Stimulated activated CD8-positive, alpha-beta memory T cell treated with anti-CD3 and anti-CD28 coated beads, Interleukin-7, amount 100 ng/mL, for 24 hours (primary cell): ENCODE measurements at places on chromosomes 7 and 10.

- no peak for DNase-seq
Measured at GRCh38 chr7:26910221-26910620, 45.8 kb upstream of the SKAP2 start.

DNA sequence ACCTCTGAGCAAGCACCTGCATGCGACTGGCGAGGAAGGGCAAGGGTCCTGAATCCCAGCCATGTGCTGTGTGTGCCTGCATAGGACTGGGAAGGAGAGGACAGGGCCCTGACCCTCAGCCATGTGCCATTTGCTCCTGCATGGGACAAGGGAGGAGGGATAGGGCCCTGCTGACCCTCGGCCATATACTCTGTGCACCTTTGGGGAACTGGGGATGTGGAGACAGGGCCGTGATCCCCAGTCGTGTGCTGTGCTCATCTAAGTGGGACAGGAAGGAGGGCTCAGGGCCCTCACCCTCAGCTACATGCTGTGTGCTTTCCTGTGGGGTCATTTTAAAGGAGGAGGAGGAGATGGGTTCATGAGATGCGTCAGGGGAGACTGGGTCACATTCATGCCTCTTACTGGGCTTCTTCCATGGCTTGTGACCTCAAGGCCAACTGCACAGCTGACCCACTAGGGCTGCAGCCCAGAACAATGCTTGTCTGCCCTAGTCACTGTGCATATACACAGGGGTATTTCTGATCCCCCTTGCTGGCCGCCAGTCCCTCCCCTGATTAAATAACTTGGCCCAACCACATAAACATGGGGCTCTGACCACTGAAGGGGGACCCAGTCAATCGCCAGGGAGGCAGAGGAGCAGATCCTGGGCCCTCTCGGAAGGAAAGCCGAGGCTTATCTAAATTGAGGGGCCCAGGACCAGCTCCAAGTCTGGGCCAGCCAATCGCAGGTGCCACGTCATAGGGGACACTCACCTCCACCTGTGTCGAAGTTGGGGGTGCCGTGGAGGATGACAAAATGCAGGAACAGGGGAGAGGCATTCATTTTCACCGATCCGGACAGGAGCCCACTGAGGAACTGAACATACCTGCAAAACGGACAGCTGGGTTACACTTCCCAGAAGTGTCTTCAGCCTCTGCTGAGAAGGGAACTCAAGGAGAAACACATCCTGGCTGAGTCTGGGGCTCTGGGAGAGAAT is 167.3 kb downstream of the TNS3 start:
- DNase-seq: no peak

GRCh38 chr10:12541446-12542067 is 192.2 kb downstream of the CAMK1D start:
- no peak for DNase-seq

GRCh38 chr7:1643270-1644092 is 26.6 kb upstream of the ELFN1 start:
- no peak for DNase-seq

DNA sequence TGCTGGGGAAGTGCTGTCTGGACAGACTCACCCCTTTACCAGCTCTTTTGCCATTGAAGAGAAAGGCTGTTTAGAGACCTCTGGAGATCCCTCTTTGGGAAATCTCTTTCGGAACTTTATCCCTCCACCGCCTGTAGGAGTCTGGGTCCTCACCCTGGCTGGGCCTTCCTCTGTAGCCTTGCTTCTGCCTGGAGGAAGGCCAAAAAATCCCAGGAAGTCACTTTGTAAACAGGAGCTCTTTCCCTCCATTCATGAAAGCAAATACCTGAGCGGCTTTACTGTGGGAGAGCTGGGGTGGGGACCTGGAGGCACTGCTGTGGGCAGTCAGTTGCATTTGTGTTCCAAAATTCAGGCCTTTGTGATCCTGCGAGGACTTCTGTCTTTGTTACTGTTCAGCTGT is 126.2 kb downstream of the KLF6 start:
- no peak for DNase-seq

GRCh38 chr10:116251602-116252395 is 21.2 kb downstream of the GFRA1 start:
- no peak for DNase-seq
